ENCODE measurements at places on chromosomes 12 and 14.

DNA sequence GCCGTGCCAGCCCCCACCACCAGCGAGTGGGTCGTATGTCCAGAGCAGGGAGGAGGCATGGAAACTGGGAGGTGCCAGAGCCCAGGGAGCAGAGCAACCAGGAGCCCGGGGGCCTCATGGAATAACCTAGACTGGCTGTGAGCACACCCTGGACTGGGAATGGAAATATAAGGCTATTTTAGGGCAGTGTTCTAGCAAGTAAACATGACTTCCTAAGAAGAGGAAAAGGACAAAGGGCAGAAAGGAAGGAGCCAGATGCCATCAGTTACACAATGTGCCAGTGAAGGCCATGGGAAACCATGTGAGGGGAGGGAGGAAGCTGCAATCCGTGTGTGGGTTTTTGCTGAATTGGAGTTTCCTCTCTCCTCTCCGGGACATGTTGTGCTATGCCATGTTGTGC, 18.7 kb upstream of the CPM start:
- DNase-seq, result no peak

GRCh38 chr12:109771746-109772621, 58.4 kb downstream of the FAM222A start:
- DNase-seq, result no peak

GRCh38 chr14:100295376-100296105, 10.7 kb downstream of the SLC25A29 start:
- no peak for DNase-seq

DNA sequence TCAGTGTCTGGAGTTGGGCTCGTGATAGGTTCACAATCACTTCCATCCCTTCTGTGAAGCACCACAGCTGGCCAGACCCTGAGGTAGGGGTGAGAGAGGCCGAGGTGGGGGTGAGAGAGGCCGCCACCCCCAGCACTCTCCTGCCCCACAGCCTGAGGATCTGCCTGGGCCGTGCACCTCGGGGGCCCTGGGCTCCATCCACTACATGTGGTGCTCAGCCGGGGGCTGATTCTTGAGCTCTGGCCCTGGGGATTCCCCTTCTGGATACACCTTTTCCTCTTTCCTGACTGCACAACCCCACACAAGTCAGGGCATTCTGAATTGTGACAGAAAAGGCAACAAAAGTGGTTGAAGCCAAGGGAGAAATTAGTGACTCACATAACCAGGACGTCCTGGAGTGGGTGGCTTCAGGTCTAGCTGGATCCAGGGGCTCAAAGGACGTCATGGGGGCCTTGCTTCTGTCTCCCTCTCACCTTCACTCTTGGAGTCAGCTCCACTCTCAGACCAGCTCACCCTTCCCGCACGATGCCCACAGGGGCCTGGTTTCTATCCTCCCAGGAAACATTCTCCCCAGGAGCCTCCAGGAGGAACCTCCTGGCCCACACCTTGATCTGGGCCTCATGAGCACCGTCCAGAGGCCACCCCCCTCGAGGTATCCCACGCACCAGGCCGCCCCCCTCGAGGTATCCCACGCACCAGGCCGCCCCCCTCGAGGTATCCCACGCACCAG, 12.1 kb upstream of the FBRSL1 start:
- no peak for DNase-seq

DNA sequence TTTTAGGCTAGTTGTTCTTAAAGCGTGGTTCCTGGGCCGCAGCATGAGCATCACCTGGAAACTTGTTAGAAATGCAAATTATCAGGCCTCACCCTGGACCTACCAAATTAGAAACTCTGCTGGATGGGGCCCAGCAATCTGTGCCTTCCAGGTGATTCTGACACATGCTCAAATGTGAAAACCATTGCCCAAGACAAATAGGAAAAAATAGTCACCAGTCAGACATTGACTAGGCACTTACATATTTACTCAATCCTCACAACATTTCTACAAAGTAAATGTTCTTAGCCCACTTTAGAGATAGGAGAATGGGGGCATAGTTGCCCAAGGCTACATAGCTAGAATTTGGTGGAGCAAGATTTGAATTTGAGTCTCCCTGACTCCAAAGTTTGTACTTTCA, 3.3 kb downstream of the CELA1 start:
- DNase-seq, result no peak

GRCh38 chr12:131773582-131774221, 54.5 kb upstream of the MMP17 start:
- DNase-seq, result no peak

DNA sequence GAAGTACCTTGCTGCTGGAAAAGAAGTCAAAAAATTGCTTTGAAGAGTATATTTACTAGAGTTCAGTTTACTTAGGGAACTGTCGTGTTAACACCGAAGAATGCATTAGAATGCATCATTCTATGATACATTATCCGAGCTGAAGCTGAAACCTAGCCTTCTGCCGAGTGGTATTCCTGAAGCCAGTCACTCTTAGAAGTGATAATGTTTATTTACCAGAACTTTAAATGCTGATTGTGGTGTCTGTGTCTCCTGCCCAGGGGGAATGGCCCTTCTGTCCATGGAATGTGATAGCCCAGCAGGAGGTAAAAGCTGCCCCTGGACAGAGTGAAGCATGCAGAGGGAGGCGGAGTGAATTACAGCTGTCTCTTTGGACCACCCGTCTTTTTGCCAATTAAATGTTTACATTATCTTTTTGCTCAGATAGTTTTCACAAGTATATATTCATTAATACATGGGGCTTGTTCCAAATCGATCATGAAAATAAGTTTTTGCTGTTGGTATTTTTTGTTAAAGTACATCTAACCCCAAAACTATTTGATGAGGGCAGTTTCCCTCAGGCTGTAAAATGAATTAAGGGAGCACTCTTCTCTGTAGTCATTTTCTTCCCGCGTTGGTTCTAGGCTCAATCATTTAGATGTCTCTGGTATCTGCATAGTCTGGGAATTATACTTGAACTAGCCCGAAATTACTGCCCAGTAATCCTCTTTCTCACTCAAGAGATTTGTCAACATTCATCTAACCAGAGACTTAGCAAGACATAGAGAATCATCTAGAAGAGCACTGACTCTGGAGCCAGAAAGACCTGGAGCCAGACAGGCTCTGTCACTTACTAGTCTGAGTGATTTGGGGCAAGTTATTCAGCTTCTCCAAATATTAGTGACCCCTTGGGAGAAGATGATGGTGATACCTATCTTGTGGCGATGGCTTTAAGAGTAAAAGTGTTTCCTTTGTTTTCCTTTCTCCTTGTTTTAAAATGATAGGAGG, 147.6 kb downstream of the CRADD start:
- DNase-seq, result no peak

All from GM04504 (cell line).